ENCODE measurements at places on chromosomes 13 and 19. TPM values are rescaled to one million over a fixed set of nuclear protein-coding genes. Genes with fewer than 3 reads are reported as not detected.

TGDS gene
- total RNA-seq, result 12.7 TPM

TEX26 gene
- total RNA-seq, result 0.14 TPM

KLK2 gene
- not detected for total RNA-seq

NLRP5 gene
- not detected for total RNA-seq

AXL gene
- 127 TPM for total RNA-seq

MZT1 gene
- total RNA-seq, result 4.8 TPM

All from smooth muscle cell of bladder (primary cell).